CD4-positive, alpha-beta T cell treated with Interleukin-6 for 4 hours (primary cell): ENCODE measurements at places on chromosomes 11 and 22.

- DNase-seq, result no peak
These were observed 333.8 kb upstream of the CHORDC1 start for GRCh38 chr11:90556606-90557005.

DNA sequence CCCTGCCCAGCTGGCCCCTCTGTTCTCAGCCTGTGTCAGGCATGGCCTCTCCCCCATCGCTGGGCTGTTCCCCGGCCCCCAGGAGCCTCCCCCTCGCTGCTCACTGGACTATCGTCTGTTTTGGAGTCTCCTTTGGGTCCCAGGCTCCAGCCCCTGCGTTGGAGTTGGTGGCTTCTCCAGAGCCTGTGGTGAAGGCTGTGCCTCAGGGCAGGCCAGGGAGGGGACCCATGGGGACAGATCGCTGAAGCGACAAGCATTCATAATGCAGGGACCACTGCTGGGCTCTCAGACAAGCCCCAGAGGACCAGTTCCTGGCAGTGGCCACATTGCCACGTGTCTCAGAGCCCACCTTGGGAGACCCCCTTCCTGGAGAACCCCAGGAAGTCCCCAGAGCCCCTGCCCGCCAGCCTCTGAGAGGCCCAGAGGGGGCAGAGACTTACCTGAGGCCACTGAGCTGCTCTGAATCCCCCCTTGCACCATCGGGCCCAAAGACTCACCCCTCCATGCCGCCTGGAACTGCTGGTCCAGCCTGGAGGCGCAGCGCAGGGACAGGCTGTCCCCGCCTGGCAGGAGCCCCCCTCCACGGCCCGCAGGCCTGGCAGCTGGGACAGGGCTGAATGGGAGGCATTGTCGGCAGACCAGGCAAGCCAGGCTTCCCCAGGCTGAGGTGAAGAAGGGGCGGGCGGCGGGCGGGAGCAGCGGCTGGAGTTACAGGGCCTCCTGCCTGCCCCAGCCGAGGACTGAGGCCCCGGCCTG lies at the start of gene CHADL:
TSS of gene CHADL (minus strand) at position 555 of the 756 bp plus-strand sequence. CDS start at position 505, 50 bp downstream.
- DNase-seq, result no peak

GRCh38 chr11:107018902-107019493 lies 722 bp upstream of the GUCY1A2 start:
- no peak for DNase-seq

GRCh38 chr22:43993072-43993760 lies 30.9 kb upstream of the PARVB start:
- peak; percentile 65 for DNase-seq

- DNase-seq, result no peak
These were observed 11.2 kb upstream of the CYTH4 start for GRCh38 chr22:37270928-37271650.

- no peak for DNase-seq
These were observed 107.3 kb downstream of the BUD13 start for GRCh38 chr11:116665523-116665922.

DNA sequence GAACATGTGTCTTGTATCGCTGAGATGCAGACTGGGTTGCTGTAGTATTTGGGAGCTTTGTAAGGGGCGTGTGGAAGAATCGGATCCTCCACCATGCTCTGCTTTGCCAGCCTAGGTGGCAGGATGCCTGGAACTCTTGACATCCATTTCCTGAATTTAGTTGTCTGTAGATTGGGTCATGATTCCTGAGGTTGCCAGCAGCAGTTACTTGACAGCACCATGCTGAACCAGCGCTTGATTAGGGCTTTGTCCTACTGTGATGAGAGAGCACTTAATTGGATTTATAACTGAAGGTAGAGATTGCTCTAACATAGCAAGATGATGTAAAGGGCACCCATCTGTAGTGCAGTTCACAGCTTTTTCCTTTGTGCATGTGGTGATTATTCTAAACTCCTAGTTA lies 75.6 kb upstream of the HORMAD2 start:
- no peak for DNase-seq
